T-helper 9 cell (primary cell): ENCODE measurements at places on chromosomes 5 and 9.

DNA sequence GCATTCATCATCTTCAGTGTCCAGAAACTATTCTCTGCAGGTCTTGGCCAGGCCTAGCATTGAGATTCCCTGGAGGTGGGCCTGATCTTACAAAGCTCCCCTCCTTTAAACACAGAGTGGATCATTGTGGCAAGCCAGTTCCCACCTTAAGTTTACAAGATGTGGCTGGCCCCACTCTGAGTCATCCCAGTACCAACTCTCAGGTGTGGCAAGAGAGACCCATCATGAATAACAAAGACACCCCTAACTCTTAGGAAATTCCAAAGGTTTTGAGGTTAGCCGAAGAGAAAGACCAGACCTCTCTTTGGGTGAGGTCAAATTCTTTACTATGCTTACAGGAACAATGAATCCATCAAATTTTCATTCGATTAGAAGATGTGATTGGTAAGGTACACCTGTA is 78.2 kb downstream of the RFK start:
- no peak for DNase-seq

GRCh38 chr9:96603305-96604003 is 16.2 kb downstream of the CDC14B start:
- no peak for DNase-seq

GRCh38 chr5:116669261-116670031 is 94.8 kb upstream of the SEMA6A start:
- DNase-seq: no peak

DNA sequence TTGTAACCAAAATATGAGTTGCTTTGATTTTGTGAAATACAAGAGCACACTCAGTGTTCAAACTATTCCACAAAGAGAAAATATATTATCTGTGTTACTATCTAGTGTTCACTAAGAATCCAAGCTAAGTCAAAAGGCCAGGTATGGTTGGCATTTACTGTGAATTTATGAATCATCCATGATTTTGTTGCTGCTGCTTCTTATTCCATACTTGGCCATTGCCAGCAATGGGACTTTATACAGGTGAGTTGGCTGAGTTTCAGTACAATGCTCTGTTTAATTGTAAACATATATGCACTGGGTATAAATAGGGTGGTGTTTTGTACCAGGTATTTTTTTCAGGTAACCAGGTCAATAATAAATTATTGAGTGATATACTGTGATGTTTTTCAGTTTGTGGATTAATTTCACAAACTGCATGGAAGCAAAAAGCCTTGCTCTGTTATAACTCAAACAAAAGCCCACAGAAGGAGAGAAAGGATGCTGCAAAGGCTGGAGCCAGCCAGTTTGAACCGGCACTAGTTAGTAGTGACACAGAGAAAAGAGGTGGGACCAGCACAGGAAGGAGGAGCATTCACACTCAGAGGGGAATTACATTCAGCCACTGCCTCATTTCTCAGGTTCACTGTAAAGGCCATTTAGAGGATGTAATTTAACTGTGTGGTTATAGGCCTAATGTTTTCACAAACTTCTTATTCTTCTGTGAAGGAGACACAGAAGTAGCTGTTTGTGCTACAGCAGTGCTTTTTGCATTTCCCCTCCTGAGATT is 381.8 kb downstream of the ADGRV1 start:
- peak; percentile 0 for DNase-seq

GRCh38 chr9:112355427-112355897 is 22.0 kb upstream of the PTBP3 start:
- DNase-seq: no peak

- no peak for DNase-seq
Measured at GRCh38 chr9:134863941-134864820, 16.4 kb upstream of the FCN2 start.

DNA sequence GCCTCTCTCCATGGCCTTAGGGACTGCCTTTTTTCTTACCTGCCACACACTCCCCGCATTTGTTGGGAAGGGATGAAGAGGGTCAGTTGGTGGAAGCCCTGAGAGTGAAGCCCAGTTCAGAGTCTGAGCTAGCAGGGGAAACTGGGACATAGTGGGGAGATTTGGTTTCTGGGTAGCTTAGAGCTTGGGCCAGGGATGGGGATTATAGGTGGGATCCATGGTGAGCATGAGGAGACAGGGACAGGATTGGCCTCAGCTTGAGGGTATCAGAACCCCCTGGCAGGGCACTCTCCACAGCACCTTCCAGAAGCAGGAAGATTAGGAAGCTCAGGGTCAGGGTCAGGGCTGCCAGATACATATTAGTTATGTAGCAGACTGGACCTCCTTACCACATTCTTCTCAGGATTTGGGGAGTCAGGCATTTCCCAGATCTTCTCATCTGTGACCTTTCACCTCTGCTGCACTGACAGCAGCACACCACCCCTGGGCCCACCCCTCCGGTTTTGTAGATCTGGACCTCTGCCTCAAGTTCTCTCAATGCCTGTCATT is 17.9 kb downstream of the OR13J1 start:
- DNase-seq: no peak

DNA sequence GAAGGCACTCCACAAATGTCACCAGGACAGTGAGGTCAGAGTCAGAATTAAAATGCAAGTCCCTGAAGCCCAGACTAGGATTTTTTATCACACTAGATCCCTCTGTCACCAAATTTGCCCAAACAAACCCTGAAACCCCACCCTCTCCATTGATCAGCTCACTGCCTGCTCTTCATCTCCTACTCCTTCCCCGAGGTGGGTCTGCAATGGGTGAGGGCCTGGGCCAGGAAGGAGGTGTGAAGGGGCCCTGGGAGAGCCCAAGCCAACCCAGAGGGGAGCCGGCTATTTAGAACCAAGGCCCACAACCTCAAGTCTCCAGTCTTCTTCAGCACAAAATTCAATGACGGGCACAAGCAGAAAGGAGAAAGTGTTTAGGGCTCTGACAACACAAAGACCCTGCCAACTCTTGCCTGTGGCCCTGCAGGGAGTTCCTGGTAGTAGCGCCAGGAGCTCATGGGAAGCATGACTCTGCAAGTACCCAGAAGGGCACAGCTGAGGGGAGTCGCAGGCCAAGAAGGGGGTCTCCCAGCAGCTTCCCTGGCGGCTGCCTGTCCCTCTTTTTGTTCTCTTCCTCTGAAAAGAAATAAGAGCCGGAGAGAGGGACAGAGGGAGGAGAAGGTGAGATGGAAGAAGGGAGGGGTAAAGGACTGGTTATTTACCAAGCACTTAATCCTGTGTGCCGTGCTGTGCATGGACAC is 5.5 kb downstream of the FOXI1 start:
- no peak for DNase-seq

DNA sequence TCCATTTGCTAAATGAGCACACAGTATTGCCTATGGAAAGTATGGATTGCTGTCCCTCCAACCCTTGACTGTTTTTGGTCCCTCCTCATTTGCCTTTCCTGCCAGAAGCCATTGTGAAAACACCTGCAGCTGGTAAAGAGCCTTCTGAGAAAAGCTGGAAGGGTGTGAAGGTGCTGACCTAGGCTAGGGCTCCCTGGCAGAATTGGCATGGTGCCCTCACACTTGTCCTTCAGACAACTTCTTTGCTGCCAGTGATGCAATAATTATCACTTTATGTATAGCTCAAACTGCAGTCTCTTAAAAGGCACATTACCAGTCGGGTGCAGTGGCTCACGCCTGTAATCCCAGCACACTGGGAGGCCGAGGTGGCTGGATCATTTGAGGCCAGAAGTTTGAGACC is 4.2 kb downstream of the TXNDC15 start:
- DNase-seq: no peak

- no peak for DNase-seq
Measured at GRCh38 chr9:17057729-17058128, 77.1 kb upstream of the CNTLN start.

- DNase-seq: no peak
Measured at GRCh38 chr5:135942202-135942771, 12.5 kb downstream of the LECT2 start.
